ENCODE measurements at places on chromosomes 5 and 9.

- DNase-seq: no peak
Observed at GRCh38 chr5:55072666-55073065, 29.8 kb upstream of the GZMA start.

- DNase-seq: no peak
Observed at GRCh38 chr9:84054341-84055010, 73.9 kb downstream of the RMI1 start.

GRCh38 chr5:179113945-179114641 lies 53.9 kb downstream of the ZNF354C start:
- DNase-seq: no peak

DNA sequence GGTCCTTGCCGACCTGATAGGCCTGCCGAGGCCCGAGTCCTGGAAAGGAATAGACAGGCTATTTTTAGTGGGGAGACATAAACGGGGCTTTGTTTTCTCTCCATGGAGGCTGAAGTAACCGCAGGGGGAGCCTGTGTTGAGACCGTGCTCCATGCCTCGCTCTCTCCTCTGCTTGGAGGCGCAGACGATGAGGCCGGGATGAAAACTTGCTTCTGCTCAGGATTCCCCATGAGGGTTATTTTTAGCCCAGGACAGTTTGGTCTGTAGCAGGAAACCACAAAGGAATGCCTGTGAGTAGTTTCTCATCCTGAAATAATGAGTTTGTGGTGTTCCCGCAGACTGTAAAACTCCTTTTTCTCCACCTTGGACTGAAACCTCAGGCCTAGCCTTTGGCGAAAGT lies 81.9 kb upstream of the RARS1 start:
- DNase-seq: no peak

DNA sequence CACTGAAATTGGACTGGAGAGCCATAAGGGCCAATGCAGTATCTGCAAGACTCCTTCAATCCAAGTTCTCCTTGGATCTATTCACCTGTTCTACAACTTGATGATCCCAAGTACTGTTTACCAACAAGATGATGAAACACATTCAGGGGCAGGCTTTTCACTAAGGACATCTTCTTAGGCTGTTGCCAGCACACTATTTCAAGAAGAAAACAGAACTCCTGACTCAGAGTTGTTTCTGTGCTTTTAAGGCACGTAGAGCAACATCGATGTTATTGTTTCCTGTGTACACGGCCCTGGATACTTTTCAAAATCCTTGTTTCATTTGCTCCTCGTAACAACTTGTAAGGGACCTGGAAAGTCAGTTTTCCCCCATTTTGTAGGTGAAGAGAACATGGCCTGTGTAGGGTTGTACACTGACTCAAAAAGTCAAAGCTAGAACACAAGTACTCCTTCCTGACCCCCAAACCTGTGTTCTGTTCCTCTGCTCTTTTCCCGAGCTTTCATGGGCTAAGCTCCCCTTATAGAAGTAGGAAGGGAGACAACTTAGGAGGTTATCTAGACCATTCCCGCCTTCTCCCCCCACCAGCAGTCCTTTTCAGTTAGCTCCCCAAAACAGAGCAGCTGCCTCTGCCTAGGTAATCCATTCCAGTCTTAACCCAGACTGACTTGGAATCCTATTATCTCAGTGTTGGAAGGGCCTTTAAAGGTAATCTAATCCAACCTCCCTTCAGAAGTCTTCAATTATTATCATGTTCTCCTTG lies 5.2 kb upstream of the MGAT1 start:
- DNase-seq: no peak

- DNase-seq: no peak
Observed at GRCh38 chr9:68704498-68704813, 584 bp upstream of the PIP5K1B start.

DNA sequence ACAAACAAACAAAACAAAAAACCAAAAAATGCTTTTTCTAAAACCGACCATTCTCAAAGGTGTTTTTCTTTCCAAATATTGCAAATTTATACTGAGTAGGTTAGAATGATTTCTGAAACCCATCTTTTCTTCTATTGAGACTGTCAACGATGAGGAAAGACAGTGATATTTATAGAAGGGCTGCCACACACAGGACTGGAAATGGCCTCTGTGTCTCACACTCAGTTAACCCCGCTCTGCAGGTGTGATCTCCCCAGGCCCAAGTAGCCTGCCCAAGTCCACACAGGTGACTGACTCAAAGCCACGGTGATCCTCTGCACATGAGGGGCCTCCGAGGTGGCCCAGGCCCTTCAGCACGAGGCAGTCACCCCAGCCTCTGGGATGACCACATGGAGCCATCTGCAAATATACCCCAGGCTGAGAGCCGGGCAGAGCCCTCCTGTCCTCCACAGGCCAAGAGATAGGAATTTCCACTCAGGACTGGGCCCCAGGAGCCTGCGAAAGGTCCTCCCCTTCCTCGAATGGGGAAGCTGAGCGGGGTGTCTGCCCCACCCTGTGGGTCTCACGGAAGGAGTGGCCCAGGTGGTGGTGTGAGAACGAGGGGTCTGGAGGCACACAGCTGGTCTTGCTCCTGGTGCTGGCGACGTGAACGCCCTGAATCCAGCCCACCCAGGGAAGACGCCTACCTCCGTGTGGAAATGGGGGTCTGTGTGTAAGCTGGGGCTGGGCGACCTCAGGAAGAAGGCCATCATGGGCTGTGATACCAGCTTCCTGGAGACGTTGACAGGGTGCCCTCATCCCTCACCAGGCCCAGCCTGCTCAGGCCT lies 53.0 kb upstream of the PHYKPL start:
- no peak for DNase-seq

DNA sequence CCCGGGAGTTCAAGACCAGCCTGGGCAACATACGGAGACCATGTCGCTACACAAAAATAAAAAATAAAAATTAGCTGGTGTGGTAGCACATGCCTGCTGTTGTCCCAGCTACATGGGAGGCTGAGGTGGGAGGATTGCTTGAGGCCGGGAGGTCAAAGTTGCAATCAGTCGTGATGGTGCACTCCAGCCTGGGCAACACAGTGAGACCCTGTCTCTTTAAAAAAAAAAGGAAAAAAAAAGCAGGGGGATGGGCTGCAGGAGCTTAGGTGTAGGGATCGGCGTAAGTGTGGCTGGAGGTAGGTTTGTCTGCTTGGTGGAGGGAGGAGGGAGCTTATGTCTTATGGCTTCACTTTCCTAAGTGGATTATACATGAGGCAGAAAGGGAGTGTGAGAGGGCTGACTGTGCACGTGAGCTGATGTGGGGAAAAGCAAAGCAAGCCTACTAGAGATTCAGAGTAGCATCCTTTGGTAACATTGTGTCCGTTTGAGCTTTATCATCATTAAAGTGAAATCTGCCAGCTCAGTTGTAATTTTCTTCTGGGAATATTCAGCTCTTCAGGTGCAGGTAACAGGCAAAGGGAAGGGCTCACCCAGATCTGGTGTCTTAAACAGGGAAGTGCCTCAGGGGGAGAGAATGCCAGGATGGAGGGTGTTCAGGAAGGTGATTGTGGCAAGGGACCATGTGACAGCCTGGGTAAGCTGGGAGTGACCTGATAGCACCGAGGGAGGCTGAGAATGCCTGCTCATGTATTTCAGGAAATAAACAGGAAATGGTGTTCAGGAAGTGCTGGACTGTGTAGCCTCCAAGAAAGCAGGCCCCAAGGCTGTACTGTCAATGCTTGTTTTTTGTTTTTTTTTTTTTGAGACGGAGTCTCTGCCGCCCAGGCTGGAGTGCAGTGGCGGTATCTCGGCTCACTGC lies 17.6 kb upstream of the SETX start:
- DNase-seq: no peak

DNA sequence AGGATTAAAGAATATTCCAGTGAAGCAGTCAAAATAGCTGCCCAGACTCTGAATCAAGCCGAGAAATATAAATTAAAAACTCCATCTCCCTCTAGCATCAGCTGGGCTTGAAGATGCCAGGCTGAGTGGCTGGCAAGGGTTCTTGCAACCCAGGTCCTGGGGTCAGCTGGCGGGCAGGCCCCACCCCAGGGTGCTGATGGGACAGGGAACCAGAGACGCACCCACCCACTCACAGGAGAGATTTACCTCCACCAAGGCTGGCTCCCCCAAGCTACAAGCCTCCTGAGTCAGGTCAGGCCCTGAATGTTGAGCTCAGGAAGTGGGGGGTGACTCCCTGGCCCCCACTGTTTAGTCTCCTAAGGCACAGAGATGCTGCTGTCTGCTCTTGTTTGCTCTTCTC lies 83.9 kb upstream of the HSPA9 start:
- DNase-seq: no peak

DNA sequence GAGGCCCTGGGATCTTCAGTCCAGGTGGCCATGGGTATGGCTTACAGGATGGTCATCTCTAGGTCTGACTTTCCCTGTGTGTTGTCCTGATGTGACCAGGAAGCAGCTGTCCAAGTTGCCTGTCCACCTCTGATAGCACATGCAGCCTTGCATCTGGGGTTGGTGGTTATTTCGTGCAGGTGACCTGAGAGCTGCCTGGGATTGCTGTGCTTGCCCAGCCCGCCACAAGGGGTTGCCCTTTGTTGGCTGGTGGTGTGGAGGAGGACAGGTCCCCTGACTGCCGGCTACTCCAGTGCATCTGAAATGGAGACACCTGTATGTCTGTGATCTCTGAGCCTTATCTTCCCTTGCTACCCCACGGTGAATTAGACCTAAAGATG lies 212.6 kb downstream of the ARHGAP26 start:
- DNase-seq: no peak
